Right lung (tissue), 10 donors: ENCODE measurements at places on chromosomes 13 and 19. TPM values are rescaled to one million over a fixed set of nuclear protein-coding genes. Genes with fewer than 3 reads are reported as not detected.

COX6B2 gene
- polyA plus RNA-seq, result 0.33 TPM

DNA sequence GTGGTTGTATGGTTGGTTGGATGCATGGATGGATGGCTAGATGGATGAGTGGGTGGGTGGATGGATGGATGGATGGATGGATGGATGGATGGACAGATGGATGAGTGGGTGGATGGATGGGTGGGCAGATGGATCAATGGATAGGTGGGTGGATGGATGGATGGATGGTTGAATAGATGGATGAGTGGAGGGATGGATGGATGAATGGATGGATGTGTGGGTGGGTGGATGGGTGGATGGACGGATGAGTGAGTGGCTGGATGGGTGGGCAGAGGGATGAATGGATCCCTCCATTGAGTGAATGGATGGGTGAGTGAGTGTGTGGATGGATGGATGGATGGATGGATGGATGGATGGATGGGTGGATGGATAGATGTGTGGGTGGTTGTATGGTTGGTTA, 9.0 kb upstream of the NMRK2 start:
- DNase-seq, result no peak

DNA sequence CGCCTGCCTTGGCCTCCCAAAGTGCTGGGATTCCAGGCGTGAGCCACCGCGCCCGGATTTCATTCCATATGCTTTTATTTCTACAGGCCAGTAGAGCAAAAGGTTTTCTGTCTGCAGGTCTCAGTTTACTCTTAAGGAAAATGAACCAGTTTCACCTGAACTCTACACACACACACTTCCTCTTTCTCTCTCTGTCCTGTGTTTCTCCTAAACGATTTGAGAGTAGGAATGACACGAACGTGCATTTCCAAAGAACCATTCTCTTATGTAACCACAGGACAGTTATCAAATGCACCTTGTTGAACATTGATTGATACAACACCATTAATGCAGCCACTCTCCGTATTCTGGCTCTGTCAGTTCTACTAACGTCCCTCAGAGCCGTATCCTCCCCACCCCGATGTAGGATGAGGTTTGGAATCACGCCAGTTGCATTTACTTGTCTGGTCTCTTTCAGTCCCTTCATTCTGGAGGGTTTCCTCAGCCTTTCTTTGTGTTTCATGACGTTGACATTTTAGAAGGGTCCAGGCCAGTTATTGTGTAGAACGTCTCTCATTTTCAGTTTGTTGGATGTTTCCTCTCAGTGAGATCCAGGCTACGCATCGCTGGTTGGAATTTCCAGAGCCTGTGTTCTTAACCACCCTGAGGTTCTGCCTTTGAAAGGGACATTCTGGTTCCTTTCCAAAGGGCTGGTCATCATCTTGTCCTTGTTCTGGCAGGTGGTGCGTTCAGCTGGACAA, 36.0 kb downstream of the BICRA start:
- DNase-seq, result no peak

GPR183 gene
- polyA plus RNA-seq, result 8.7 TPM
